ENCODE measurements at places on chromosomes 7 and 10.

DNA sequence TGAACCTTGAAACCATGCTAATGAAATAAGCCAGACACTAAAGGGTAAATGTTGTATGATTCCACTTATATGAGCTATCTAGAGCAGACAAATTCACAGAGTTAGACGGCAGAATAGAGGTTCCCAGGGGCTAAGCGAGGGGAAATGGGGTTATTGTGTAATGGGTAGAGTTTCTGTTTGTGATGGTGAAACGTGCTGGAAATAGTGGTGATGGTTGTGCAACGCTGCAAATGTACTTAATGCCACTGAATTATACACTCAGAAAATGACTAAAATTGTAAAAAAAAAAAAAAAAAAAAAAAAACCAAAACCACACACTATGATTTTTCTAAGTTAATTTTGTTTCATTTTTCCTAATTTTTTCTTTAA is 30.0 kb downstream of the SFXN4 start:
- DNase-seq = no peak

- peak; percentile 92 for DNase-seq
Observed at GRCh38 chr10:42367532-42368230, 270.7 kb downstream of the ZNF33B start.

- DNase-seq = peak; percentile 43
Observed at GRCh38 chr7:158414002-158414401, 173.6 kb downstream of the PTPRN2 start.

- no peak for DNase-seq
Observed at GRCh38 chr10:23448802-23449570, 10.1 kb downstream of the OTUD1 start.

GRCh38 chr7:108093341-108093740 is 36.8 kb downstream of the LAMB4 start:
- no peak for DNase-seq

DNA sequence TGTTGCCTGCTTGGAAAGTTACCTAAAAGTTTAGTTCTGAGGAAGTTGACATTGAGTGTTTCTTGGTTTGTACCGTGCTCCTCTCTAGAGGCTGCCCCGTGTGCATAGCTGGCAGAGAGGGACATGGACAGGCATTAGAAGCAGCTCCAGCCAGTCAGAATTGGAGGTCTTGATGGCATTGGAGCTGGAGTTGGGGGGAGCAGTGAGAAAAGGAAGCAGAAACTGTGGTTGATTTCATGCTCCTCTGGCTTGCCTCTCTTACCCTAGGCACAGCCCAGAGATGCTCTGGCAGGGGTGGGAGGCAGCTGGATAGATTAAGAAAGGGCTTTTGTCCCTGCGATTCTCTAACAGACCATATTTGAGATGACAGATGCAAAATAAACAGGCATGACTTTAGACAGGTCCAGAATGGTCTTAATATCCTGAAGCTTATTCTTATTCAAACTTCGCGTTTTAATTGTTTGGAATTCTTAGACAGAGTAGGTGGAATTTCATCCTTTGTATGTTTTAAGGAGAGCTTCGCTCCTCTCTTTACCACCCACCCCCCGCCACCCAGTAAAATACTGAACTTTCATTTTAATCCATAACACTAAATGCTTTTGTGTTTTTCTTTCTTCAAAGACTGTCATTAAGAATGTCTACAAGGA is 73.5 kb upstream of the GLCCI1 start:
- no peak for DNase-seq

GRCh38 chr7:14950013-14950412 is 47.5 kb upstream of the DGKB start:
- no peak for DNase-seq

All from Daoy (cell line).